ENCODE measurements at places on chromosomes 1 and 21.

- no peak for DNase-seq
Observed at GRCh38 chr1:46767649-46768282, 31.1 kb upstream of the CYP4B1 start.

DNA sequence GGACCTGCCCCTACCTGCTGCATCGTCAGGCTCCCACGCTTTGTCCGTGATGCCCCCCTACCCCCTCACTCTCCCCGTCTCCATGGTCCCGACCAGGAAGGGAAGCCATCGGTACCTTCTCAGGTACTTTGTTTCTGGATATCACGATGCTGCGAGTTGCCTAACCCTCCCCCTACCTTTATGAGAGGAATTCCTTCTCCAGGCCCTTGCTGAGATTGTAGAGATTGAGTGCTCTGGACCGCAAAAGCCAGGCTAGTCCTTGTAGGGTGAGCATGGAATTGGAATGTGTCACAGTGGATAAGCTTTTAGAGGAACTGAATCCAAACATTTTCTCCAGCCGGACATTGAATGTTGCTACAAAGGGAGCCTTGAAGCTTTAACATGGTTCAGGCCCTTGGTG lies 8.9 kb downstream of the SPATA46 start:
- DNase-seq, result no peak

GRCh38 chr1:181479137-181479745 lies 4.1 kb upstream of the CACNA1E start:
- peak; percentile 62 for DNase-seq

DNA sequence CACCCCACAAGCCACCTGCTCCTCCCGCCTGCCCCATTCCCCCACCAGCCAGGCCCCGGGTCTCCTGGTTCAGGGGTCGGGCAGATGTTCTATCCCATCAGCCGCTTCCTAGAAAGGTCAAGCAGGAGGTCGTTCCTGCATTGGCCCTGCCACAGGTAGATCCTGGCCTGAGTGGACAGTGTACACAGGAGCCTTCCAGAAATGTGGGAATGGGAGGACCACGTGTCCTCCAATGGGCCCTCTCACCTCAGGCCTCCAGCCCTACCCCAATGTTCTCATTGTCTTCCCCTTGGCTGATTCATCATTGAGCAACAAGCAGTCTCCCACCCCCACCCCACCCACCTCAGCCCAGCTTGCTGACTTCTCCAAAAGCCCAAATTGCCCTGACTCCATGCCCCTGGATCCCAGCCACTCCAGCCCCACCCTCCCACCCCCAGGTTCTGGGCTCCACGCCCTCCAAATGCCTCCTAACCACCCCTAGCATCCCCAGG lies 2.1 kb downstream of the S100A16 start:
- peak; percentile 47 for DNase-seq

- no peak for DNase-seq
Observed at GRCh38 chr21:15063081-15063813, 1.6 kb downstream of the NRIP1 start.

DNA sequence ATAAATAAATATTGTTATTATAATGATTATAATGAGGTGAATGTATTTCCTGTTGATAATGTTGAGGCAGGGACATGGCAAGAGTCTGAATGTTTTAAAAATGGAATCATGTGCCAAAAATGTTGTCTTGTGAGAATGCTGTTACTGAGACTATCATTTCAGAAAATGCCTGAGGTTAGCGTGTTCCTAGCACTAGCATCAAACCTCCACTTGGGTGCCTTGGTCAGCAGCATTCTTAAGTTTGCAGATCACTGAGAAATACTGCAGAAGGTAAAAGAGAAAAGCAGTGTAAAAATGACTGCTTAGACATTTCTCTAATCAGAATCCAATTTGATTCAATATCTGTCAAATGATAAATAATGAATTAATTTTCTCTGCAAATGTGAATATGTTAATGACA lies 50.8 kb downstream of the OLFM3 start:
- no peak for DNase-seq

GRCh38 chr1:201771466-201771865 lies 57.5 kb upstream of the IPO9 start:
- DNase-seq, result no peak
